ENCODE measurements at places on chromosomes 1 and 21. TPM values are rescaled to one million over a fixed set of nuclear protein-coding genes. Genes with fewer than 3 reads are reported as not detected.
A peak's percentile ranks its signal among the peaks of the same experiment; 100 is the strongest.

Gene CCDC27
- not detected for total RNA-seq

Gene SPRR4
- total RNA-seq, result not detected

Gene PODN
- not detected for total RNA-seq

Gene ADAMTS5
- total RNA-seq, result not detected

Gene TSSK3
- 6.1 TPM for total RNA-seq

- H3K36me3 ChIP-seq, result peaks cover 23% of the 10 kb centered on the region
- no peak for DNase-seq
- no peak overlapping the region for H3K4me3 ChIP-seq
- H3K4me1 ChIP-seq, result peaks cover 10% of the 10 kb centered on the region
Observed at GRCh38 chr1:226248091-226248490, 24.6 kb downstream of the MIXL1 start.

DNA sequence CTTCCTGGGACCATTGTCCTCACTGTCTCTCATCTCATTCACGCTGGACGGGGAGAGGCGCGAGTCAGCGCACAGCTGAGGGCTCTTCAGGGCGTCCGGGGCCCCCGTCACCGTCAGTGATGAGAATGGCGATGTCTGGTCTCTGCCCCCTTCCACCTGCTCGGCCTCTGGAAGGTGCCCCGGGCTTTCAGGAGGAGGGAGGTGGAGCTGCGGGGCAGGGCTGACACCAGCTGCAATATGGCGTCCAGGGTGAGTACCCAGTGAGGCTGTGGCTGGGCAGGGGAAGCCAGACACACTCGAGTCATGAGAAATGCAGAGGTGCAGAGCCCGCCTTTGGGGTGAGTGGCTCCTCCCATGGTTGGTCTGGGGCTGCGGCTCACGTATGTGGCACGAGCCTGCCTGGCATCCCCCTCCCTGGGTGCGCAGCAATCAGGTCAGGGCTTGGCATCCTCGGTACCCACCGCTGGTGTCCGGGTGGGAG is 15.1 kb downstream of the MORN1 start:
- H3K27me3 ChIP-seq, result no peaks in the 10 kb centered on the region
- peaks cover 6% of the 10 kb centered on the region for H3K36me3 ChIP-seq
- H3K4me1 ChIP-seq, result peaks cover 28% of the 10 kb centered on the region
- DNase-seq, result no peak
- no peak overlapping the region for H3K4me3 ChIP-seq

DNA sequence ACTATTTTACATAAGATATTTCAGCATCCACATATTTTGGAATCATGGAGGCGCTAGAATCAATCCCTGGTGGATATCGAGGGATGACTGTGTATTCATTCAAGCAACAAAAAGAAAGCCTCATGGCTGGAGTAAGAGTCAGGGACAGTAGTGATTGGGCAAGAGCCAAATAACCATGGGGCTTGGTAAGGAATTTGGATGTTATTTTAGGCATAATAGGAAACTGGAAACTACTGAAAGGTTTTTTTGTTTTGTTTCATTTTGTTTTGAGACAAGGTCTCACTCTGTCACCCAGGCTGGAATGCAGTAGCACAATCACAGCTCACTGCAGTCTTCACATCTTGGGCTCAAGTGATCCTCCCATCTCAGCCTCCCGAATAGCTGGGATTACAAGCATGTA is 33.8 kb upstream of the EYA3 start:
- no peaks in the 10 kb centered on the region for H3K36me3 ChIP-seq
- no peaks in the 10 kb centered on the region for H3K27me3 ChIP-seq
- no peak overlapping the region for H3K27ac ChIP-seq
- H3K4me3 ChIP-seq, result no peak overlapping the region

DNA sequence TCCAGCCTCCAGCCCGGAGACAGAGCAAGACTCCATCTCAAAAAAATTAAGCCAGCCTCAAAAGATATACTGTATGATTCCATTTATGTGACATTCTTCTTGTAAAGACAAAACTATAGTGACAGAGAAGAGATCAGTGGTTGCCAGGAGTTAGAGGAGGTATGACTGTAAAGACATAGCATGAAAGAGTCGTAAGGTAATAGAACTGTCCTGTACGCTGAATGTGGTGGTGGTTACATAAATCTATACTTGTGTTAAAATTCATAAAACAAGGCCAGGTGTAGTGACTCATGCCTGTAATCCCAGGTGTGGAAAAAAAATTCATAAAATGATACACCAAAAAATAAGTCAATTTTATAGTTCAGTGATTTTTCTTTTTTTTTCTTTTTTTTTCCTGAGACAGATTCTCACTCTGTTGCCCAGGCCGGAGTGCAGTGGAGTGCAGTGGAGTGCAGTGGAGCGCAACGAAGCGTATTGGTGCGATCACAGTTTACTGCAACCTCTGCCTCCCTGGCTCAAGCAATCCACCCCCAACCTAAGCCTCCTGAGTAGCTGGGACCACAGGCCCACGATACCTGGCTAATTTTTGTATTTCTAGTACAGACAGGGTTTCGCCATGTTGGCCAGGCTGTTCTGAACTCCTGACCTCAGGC is 84.9 kb upstream of the CXADR start:
- no peak overlapping the region for H3K27ac ChIP-seq
- H3K36me3 ChIP-seq, result no peaks in the 10 kb centered on the region
- H3K4me1 ChIP-seq, result no peaks in the 10 kb centered on the region
- H3K4me3 ChIP-seq, result no peak overlapping the region
- DNase-seq, result no peak

DNA sequence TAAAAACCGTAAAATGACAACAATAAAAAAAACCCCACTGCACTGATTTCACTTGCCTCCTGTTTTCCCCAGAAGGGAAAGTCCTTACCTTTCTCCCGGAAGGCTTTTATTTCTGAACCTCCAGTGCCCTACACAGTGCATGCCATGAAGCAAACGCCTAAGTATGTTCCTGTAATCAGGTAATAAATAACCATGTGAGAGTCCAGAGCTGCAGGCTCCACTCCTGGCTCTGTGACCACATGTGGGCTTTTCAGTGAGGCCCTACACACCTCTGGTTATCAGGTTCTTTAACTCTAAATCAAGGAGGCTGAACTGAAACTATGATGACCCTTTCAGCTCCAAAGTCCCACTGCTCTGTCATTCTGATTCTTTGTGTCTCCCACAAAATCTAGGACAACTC is 20.8 kb upstream of the NR5A2 start:
- peaks cover 8% of the 10 kb centered on the region for H3K27me3 ChIP-seq
- H3K4me3 ChIP-seq, result no peak overlapping the region
- no peak overlapping the region for H3K27ac ChIP-seq
- no peaks in the 10 kb centered on the region for H3K36me3 ChIP-seq
- no peak for DNase-seq

DNA sequence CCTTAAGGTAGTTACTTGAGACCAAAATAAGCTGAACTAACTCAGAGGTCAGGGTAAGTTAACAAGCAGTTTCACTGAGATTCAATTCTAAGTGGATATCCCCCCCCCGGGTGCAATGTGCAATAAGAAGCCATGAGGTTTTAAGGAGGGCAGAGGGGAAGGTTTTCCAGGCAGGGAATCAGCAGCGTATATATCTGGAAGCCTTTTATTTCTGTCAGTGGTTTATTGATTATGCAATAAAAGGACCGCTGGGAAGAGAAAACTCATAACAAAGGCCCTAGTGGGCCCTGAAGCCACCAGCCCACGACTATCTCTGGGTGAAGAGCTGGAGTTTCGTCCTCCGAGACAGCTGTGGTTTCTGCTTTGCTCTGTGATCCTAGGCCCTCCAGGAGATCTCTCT is 53.1 kb upstream of the CTPS1 start:
- H3K36me3 ChIP-seq, result no peaks in the 10 kb centered on the region
- no peak for DNase-seq
- no peak overlapping the region for H3K4me3 ChIP-seq
- H3K27me3 ChIP-seq, result no peaks in the 10 kb centered on the region

DNA sequence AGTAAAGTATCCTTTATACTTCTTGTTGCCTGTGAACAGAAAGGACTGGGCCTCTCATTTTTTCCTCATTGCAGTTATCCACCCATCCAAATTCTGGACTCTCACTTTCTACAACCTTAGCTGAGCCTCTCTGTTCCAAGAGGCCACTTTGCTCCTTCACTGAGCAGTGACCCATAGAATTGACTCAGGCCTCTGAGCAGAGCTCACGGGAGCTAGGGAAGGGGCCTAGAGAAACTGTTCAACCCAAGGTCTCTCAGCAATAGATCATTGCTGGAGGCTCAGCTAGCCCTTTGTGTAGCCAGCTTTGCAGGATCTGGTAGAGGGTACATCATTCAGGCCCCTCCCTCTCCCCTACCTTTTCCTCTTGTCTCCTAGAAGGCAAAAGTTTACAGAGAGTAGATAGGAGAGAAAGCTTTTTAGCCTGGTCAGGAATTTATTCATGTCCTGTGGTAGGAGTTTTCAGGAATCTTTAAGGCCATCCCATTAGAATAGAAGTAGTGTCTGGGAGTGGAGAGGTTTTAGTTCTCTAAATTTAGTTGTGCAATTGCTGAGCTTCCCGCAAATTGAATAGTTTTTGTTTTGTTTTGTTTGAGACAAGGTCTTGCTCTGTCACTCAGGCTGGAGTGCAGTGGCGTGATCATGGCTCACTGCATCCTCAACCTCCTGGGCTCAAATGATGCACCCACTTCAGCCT is 6.7 kb downstream of the INTS3 start:
- no peak for DNase-seq
- H3K4me1 ChIP-seq, result peaks cover 47% of the 10 kb centered on the region
- peaks cover 39% of the 10 kb centered on the region for H3K36me3 ChIP-seq
- peak overlapping the region; percentile 54 for H3K27ac ChIP-seq
- no peaks in the 10 kb centered on the region for H3K27me3 ChIP-seq

DNA sequence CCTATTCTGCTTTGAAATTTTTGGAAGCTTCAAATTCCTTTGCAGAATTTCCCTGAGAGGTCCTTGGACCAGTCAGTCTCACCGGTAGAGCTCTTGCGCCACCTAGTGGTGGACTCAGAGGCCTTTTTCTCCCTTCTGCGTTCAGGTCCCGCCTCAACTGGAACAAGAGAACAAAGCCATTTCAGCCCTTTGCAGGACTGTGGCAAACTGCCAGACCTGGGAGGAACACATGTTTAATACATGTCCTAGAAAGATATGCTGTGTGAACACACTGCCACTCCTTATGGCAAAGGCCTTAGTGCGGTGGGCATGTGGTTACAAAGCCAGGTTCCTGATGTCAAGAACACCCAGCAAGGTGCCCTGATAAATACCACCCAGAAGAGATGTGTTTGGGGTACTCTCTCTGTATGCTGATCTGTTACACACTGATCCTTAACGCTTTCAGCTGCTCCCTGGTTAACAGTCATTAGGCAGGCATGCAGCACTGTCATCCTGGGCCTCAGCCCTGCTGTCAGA is 82.2 kb upstream of the SSX2IP start:
- H3K4me3 ChIP-seq, result no peak overlapping the region
- no peaks in the 10 kb centered on the region for H3K36me3 ChIP-seq
- no peak overlapping the region for H3K27ac ChIP-seq

DNA sequence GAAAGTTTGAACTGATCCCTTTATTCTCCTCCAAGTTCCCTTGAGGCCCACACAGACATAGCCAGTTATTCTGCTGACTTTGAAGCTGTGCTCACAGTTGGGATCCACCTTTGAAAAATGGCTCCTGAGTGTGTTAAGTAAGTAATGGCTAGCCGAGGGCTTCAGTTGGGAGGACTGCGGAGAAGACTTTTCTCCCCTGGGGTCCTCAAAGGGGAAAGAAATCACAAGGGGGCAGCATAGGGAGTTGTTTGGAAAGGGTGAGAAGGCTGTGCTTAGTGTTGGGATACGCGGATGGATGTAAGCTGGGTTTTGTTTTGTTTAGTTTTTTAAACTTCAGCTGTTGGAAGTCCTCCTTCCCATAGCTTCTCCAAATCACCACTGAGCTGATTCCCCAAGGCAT is 8.3 kb downstream of the PGM1 start:
- no peaks in the 10 kb centered on the region for H3K27me3 ChIP-seq
- no peak overlapping the region for H3K27ac ChIP-seq
- no peaks in the 10 kb centered on the region for H3K36me3 ChIP-seq
- H3K4me1 ChIP-seq, result no peaks in the 10 kb centered on the region
- no peak overlapping the region for H3K4me3 ChIP-seq
- no peak for DNase-seq

DNA sequence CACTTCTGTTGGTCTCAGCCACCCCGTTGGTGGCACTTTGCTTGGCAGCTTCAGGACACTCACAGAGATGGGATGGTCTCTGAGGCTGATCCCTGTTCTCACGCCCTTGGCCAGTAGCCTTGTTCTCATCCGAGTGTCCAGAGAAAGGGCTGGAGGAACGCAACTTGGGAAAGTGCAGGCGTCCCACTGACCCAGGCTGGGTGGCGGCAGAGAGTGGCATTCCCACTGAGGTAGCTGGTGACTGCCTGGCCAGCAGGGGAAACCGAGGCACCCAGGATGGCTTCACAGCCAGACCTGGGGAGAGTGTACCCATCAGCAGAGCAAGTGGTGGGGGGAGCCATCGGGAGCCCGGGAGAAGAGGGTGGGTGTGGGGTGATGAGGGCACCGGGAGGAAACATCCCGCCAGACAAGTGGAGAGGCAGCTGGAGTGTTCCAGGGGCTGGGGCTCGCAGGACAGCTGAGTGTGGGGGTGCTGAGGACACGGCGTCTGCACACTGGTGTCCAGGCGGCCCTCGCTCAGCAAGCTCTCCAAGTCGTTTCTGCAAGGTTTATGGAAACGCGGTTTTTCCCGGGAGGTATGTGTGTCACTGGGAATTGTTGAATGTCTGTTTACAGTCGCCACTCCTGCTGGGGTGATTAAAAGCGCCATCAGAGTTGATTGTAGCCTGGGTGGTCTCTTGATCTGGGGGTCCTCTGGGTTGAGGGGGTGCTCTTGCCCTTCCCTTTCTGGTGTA is 97.8 kb downstream of the SIK1 start:
- no peak for DNase-seq
- no peak overlapping the region for H3K4me3 ChIP-seq
- no peaks in the 10 kb centered on the region for H3K27me3 ChIP-seq
- no peak overlapping the region for H3K27ac ChIP-seq
- H3K36me3 ChIP-seq, result no peaks in the 10 kb centered on the region
- peaks cover 16% of the 10 kb centered on the region for H3K4me1 ChIP-seq

All from activated B cell treated with CpG ODN at 0.5 μM for 24 hours (primary cell).